ENCODE measurements at places on chromosomes 3 and 15.

DNA sequence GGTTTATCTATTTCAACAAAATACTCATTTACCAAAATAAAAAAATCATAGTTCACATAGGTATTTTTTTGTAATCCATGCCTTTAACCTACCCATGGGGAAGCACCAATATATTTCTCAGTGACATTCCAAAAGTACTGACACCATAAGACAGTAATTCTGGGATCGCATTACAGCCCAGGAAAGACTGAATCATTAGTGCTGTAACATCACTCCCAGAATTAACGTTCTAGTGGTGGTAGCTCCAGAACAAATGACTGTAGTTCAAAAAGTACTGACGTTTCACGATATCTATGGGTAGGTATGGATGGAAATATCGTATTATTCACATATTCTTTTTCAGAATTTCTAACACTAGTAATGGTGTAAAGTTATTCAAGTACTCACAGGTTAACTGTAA is 54.3 kb upstream of the NEK10 start:
- DNase-seq: peak; percentile 51

- DNase-seq: no peak
Measured at GRCh38 chr15:36775209-36775608, 195.8 kb downstream of the CDIN1 start.

GRCh38 chr15:33985287-33985686 is 17.0 kb downstream of the CHRM5 start:
- DNase-seq: no peak

- DNase-seq: no peak
Measured at GRCh38 chr3:55923626-55924025, 436.5 kb upstream of the WNT5A start.

DNA sequence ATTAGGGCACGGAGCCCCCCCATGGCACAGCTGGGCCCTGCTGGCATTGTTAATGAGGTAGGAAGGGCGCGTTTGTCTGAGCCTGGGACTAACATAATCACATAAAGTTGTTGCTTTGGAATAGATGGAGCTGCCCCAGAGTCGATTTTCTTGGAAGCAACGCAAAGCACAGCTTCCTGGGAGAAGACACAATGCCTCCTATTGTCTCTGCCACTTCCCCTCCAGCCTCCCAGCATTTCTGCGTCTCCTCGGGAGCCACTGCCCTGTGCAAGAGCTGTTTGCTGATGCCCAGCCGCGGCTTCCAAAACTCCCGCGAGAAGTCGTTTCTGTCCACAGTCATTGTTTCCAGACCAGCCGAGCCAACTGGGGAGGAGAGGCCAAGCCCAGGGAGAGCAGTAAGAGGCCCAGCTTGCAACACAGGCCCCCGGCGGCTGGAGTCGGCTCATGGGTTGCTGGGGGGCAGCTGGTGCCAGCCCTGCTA is 18.1 kb upstream of the ALDH1A3 start:
- no peak for DNase-seq

DNA sequence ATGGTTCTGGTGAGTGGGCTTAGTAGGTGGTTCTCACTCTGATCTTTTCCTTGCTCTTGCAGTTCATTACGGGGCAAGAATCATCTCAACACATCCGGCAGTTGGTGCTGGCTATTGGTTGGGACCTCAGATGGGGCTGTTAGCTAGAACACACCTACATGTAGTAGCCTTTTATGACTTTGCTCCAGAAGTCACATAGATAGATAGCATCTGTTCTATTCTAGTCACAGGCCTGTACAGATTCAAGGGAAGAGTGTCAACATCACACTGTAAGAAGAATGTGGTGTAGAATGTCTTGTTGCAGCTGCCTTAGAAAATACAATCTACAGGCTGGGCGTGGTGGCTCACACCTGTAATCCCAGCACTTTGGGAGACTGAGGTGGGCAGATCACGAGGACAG is 15.1 kb downstream of the RAB5A start:
- DNase-seq: no peak

GRCh38 chr3:108487439-108487838 is 23.0 kb downstream of the MYH15 start:
- DNase-seq: no peak

GRCh38 chr15:31399544-31400171 is 73.0 kb downstream of the KLF13 start:
- DNase-seq: no peak

DNA sequence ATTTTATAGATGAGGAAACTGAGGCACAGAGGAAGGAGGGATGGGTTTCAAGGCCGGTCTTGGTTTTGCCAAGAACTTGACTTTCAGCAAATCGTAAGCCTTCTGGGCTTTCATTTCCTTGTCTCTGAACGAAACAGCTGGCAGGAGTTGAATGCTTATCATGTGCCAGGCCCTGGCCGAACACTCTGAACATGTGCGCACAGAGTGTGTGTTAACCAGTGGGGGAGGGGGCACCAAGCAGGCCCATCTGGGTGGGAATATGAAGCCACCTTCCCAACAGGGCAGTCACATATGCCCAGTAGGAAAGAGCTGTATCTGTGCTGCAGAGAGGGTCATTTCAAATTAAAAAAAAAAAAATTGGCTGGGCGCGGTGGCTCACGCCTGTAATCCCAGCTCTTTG is 29.3 kb downstream of the ZNF710 start:
- DNase-seq: no peak
